ENCODE measurements at places on chromosomes 16 and 17.

- DNase-seq: no peak
Measured at GRCh38 chr16:57306676-57307341, 22.3 kb upstream of the PLLP start.

DNA sequence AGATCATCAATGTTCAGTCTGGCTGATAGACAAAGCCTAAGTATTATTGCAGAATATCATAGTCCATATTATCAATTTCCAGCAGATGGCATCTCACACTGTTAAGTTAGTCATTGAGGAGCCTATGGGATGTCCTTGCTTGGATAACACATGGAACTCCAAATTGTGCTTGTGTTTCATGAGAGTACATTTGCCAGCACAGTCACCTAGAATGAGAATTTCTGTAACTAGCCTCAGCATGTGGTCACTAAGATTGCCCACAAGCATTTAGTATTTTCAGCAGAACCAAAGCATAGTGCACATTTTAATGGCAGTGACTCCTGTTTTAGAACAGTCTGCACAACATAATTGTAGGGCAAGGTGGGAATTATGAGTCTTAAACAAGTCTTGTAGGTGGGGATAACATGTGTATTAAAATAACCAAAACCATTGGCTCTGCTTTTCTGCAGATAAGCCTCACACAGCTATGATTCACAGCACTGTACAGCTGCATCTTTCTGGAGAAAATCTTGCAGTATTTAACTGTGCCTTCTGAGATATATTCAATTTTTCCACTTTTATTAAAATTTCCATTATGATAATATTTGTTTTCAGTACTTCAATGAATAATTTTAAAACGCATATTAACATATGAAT is 882.8 kb upstream of the SOX9 start:
- no peak for DNase-seq

GRCh38 chr16:85579923-85580580 is 33.1 kb upstream of the GSE1 start:
- DNase-seq: no peak

DNA sequence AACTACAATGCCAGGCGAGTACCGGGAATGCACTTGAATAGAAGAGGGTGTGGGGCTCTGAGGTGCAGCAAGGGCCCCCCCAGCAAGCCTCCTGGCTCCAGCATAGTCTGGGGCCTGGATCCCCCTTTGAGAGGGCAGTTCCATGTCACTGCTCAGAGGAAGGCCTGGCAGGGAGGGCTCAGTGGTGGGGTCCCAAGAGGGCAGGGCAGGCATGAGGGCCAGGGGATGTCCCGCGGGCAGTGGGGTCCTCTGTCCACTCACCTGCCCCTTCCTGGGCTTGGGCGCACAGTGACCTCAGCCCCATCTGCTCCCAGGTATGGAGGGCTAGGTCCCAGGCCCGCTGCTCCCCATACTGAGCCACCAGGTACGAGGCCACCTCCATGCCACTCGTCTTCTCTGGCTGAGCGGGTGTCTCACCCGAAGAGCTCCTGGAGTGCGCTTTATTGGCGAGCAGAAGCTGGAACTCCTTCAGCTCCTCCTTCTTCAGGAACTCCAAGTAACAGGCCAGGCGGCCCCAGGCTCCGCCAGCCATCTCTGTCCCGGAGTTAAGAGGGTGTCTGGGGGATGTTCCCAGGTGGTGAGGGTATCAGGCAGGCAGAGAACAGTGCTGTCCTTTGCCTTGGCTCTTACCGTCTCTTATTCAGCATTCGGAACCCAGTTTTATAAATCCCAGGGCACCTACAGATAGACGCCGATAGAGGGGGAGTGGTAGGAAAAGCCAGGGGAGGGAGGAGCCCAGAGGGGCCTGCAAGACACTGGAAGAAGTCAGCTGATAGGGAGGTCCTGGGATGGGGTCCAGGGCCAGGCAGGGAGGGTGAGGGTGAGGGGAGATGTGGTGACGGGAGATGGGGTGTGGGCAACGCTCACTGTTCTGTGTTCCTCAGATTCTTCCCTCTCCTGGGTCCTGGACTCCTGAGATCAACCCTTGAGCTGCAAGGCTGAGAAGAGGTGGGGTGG is 605 bp downstream of the NLRP1 start:
- peak; percentile 48 for DNase-seq

DNA sequence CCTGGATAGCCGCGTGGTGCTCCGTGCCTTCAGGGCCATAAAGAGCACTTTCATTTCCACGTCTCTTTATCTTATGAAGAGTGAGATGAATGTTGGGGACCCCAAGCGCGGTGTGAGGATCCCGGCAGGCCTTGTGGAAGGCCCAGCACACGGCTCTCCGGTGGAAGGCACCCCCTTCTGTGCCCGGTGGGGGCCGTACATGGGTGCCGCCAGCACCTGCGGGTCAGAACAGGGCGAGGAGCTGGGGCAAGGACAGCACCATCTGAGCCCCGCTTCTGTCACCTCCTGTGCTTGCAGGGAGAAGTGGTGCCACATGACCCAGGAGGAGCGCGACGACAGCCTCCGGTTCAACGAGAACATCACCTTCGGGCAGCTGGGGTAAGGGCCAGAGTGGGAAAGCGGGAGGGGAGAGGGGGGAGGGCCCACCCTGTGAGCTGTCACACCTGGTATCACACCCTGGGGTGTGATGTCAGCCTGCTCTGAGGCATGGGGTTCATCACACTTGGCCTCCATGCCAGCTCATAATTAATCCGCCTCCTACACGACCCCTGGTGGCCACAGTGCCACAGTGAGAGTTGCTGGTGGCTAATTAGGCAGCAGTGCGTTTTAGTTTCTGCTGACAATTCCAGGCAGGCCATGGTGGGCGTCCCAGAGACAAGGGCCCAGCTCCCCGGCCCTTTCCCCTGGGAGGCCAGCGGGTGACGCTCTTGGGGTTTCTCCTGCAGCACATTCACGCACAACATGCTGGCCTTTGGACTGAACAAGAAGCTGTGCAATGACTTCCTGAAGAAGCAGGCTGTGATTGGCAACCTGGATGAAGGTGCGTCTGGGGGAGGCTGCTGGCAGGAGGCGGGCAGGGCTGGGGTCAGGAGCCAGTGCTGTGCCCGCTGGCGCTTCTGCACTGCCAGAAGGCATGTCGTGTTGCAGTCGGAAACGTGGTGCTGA is 25.7 kb downstream of the CIBAR2 start:
- DNase-seq: peak; percentile 88

DNA sequence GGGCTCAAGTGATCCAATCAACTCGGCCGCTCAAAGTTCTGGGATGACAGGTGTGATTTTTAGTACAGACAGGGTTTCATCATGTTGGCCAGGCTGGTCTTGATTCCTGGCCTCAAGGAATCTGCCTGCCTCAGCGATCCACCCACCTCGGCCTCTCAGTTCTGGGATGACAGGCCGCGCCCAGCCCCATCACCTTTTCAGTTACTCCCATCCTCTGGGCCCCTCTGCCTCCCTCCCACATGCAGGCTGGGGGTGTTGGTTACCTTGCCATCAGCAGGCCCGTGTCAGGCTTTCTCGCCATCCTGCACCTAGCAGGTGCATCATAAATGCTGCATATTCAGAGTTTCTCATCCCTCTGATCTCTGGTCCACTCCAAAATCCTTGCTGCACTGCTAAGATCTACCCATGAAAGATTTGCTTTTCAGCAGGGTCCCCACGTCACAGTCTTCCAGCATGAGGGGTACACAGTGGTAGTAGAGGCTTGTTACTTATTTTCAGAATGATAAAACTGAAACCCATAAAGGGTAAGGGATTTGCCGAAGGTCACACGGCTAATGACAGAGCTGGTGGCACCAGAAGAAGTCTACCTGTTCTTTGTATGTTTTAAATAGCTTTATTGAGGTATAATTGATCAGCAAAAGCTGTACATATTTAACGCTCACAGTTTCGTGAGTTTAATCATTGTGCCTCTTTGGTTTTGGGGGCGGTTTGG is 16.6 kb downstream of the PMM2 start:
- DNase-seq: no peak

DNA sequence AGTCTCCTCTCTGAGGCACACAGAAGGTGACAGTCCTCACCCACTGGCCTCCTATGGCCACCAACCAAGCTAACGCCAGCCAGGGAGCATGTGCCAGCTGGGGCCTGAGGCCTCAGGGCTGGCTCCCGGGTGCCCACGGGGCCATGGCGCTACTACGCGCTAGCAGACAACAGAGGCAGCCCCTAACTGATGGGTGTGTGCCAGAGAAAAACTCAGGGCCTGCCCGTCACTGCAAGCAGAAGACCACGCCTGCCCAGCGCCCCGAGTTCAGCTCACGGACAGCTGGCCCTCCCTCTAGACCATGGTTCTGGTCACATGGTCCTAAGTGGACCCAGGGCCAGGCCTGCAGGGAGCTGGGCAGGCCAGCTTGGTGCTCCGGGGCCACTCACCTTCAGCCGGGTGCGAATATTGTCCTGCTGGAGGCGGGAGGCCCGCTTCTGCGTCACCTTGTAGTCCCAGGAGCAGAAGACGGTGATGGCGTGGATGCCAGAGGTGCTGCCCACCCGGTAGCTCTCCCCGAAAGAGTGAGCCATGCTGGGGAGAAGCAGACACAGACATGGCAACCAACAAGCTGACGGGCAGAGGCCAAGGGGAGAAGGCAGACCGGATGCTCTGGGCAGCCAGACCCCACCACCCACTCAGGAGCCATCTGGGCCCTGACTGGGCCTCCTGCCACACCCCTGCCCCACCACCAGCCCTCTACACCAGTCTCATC is 6.2 kb downstream of the TMC6 start:
- no peak for DNase-seq

DNA sequence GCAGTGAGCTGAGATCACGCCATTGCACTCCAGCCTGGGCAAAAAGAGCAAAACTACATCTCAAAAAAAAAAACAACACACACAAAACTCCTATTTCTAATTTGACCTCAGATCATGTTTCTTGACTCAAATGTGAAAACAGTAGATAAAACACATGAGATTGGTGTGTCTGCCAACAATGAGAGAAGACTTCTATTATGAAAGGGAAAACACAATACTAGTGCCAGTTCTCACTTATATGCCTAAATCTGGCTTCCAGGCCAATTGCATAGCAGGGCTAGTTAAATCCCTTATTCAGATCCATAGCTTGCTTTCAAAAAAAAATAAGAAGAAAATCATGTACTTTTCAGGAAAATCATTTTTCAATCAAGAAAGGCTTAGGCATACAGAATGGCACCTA is 39.4 kb downstream of the AP1G1 start:
- DNase-seq: no peak
